ENCODE measurements at places on chromosomes 16 and 17. TPM values are rescaled to one million over a fixed set of nuclear protein-coding genes. Genes with fewer than 3 reads are reported as not detected.
A peak's percentile ranks its signal among the peaks of the same experiment; 100 is the strongest.

BRICD5 gene
- total RNA-seq: 15.2 TPM

GRCh38 chr17:31513731-31514427 lies 122.4 kb downstream of the RAB11FIP4 start:
- no peak for DNase-seq
- peak overlapping the region; percentile 78 for H3K27ac ChIP-seq
- H3K4me3 ChIP-seq: no peak overlapping the region
- H3K4me1 ChIP-seq: peaks cover 15% of the 10 kb centered on the region

DNA sequence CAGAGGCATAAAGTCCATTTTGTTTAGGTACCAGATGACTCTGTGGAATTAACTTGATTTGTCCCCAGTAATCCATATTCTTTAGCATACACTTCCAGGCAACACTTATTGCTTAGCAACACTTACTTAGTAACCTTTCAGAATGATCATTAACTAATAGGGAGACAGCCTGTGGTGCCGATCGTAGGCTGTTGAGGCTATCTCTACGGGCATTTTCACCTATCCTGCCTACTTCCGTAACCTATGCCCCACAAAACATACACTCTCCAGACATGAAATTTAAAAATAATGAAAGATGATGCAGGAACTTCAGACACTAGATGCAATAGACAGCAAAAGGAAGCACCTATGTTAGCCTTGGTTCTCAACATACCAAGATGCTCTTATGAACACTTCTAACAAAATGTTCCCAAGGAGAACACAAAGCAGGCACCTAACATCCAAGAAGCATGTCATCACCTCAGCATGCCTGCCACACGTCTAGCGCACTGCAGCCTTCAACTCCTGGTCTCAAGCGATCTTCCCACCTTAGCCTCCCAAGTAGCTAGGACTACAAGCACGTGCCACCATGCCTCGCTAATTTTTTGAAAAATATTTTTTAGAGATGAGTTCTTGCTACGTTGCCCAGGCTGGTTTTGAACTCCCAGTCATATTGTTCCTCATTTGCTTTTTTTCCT lies 34.5 kb downstream of the HLF start:
- no peaks in the 10 kb centered on the region for H3K36me3 ChIP-seq
- no peak for DNase-seq
- no peaks in the 10 kb centered on the region for H3K4me1 ChIP-seq

KRT15 gene
- 0.37 TPM for total RNA-seq

DNA sequence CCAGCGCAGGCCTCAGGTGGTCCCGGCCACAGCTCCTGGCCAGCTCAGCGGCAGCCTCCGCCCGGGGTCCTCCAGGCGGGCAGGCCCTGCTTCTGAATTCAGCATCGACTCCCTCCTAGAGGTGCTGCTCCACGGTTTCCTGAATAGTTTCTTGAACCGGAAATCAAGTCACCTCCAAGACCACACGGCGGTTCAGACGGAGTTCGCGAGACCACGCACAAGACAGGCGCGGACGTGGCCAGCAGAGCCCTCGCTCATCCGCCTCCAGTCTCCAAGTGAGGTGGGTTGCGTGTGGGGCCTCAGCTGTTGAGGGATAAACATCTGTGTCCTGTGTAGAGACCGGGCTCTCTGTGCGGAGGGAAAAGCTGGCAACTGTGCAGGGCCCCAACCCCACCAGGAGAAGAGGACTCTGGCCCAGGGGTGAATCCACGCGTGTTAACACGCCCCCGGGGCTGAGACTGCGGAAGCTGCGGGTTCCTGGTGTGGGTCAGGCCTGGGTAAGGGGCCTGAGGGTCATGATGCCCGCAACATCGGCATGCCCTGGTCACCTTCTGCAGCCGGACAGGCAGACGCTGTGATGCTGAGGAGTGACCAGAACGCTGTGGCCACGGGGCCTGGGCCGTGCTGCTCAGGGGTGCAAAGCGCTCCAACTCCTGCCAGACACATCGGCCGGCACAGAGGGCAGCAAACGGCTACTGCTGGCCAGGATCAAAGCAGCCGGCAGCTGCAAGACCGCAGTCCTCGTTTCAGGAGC lies 55.0 kb upstream of the METRNL start:
- H3K4me1 ChIP-seq: no peaks in the 10 kb centered on the region
- no peak overlapping the region for H3K4me3 ChIP-seq
- DNase-seq: no peak
- H3K27me3 ChIP-seq: no peaks in the 10 kb centered on the region

DNA sequence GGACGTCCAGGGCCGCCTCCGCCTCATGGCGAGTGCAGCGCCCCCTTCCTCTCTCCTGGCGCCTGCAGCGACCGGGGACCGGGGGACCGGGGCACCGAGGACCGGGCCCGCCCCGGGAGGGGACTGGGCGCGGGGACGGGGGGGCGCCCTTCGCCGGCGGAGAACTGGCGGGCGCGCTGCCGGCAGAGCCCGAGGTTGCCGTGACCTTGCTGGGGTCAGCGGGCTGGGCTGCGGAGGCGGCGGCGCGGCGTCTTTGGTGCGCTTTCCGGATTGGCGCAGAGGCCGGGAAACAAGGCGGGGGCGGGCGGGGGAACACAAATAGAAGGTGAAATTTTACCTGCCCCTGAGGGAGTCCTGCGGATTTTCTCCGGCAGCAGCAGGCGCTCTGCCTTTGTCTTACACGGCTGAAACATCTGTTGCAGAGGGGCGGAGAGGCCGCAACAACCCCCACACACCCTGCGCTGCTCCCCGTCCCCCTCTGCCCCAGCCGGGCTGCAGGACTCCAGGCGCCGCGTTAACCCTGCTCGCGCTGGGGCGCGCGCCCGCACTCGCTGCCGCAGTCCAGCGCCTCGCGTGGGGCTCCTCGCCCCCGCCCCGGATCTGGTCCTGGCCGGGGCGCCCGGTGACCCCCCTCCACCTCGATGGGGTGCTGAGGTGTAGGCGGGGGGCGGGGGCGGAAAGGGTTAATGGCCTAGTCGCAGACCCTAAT lies 53.5 kb downstream of the SREBF1 start:
- peak; percentile 79 for DNase-seq
- H3K27ac ChIP-seq: no peak overlapping the region
- no peaks in the 10 kb centered on the region for H3K36me3 ChIP-seq
- H3K27me3 ChIP-seq: peaks cover 27% of the 10 kb centered on the region
- H3K4me3 ChIP-seq: peak overlapping the region; percentile 78

DNA sequence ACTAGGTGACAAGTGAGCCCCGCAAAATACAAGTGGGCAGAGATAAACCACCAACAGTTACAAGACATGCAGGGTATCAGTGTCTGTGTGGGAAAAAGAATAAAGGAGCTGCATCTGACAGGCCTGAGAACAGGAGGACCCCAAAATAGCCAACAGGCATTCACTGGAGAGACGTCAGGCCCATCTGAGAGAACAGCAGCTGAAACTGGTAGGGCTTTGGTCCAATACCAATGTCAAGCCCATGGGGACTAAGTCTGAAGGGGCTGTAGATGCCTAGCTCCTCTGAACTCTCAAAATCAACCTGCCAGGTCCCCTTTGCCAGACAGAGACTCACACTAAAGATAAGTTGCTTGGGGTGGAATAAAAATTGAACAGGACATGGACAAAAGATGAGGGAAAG lies 30.5 kb upstream of the TANC2 start:
- no peaks in the 10 kb centered on the region for H3K27me3 ChIP-seq
- no peak overlapping the region for H3K4me3 ChIP-seq
- H3K27ac ChIP-seq: no peak overlapping the region
- peaks cover 3% of the 10 kb centered on the region for H3K4me1 ChIP-seq
- H3K36me3 ChIP-seq: peaks cover 4% of the 10 kb centered on the region

DNA sequence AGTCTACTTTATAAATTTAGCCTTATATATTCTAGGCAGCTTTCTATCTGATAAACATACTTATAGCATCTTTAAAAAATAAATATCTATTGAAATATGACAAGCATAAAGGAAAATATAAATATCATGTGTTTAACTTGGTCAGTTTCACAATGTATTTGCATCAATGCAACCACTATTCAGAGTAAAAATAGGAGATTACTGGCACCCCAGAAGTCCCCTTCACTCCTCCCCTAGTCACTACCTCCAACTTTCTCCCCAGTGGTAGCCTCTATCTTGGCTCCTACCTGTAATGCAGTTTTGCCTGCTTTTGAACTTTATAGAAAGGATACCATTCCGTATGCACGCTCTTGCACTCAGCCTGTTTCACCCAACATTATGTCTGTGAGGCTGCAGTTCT lies 3.2 kb upstream of the NOD2 start:
- H3K4me3 ChIP-seq: no peak overlapping the region
- H3K4me1 ChIP-seq: no peaks in the 10 kb centered on the region
- DNase-seq: no peak
- no peak overlapping the region for H3K27ac ChIP-seq

- peaks cover 11% of the 10 kb centered on the region for H3K36me3 ChIP-seq
- peaks cover 84% of the 10 kb centered on the region for H3K4me1 ChIP-seq
- peak overlapping the region; percentile 68 for H3K4me3 ChIP-seq
- H3K27ac ChIP-seq: peak overlapping the region; percentile 100
- DNase-seq: no peak
- H3K27me3 ChIP-seq: no peaks in the 10 kb centered on the region
Observed at GRCh38 chr17:79951361-79952264, 84.1 kb downstream of the TBC1D16 start.

HOXB13 gene
- 1.7 TPM for total RNA-seq

DNA sequence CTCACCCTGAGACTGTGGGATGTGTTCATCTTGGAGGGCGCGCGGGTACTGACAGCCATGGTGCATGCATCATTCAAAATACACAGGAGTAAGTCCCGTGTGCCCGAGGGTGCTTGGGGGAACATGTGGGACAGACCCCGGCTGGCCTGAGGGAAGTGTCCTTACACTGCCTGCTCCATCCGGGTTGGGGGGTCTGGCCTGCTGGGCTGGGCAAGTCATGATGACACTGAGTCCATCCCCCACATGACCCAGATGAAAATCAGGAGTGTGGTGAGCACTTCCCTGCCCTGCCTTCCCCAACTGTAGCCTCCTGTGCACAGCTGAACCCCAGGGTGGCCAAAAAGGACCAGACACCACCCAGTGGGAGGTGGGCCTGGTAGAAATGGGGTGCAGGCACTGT lies 10.8 kb downstream of the TBC1D26 start:
- no peaks in the 10 kb centered on the region for H3K36me3 ChIP-seq
- H3K4me1 ChIP-seq: peaks cover 3% of the 10 kb centered on the region
- no peak overlapping the region for H3K27ac ChIP-seq

DNA sequence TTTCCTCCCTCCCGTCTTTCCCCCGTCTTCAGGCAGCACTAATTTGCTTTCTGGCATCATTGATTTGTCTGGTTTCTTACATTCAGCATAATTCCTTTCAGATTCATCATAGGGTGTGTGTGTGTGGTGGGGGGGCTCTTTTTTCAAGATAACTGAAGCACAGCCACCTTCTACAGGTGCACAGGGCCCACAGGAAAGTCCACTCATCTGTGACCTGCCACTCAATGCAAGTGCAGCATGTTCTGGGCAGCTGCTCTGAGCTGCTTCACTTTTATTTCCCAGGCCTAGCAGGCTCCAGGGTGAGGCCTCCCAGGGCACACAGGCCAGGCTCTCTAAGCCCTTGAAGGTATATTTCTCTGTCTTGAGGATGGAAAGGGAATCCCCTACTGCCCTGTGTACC lies 35.2 kb upstream of the MYH10 start:
- DNase-seq: no peak
- H3K27me3 ChIP-seq: peaks cover 12% of the 10 kb centered on the region
- H3K4me3 ChIP-seq: no peak overlapping the region
- peaks cover 8% of the 10 kb centered on the region for H3K4me1 ChIP-seq
- H3K27ac ChIP-seq: no peak overlapping the region

VASN gene
- total RNA-seq: 9.1 TPM

- H3K4me3 ChIP-seq: no peak overlapping the region
- DNase-seq: no peak
- peaks cover 6% of the 10 kb centered on the region for H3K36me3 ChIP-seq
- peaks cover 56% of the 10 kb centered on the region for H3K4me1 ChIP-seq
Observed at GRCh38 chr16:65222536-65222935, 100.7 kb upstream of the CDH11 start.

DNA sequence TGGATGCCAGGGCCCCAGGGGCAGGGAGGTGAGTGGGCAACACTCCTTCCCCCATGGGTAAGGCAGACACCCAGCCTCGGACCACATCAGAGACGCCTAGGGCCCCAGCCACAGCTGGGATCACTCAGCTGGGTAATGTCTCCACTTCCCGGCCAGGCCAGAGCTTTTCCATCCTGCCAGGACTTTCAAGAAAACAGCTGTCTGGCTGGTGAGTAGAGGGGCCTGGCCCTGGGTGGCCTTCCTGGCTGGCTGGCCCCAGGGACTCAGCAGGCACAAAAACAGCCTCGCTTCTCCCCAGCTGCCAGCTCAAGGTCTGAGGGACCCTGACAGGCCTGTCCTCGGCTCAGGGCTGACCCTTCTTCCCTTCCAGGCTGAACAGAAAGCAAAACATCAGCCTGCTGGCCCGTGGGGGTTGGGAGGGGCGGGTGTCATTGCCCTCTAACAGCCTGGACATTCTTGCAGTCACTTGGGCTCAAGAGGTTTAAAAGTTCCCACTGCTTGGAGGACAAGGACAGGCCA lies 45.3 kb upstream of the JPH3 start:
- no peaks in the 10 kb centered on the region for H3K36me3 ChIP-seq
- no peaks in the 10 kb centered on the region for H3K4me1 ChIP-seq
- no peaks in the 10 kb centered on the region for H3K27me3 ChIP-seq
- H3K4me3 ChIP-seq: no peak overlapping the region

CCDC154 gene
- 1.2 TPM for total RNA-seq

MATCAP1 gene
- total RNA-seq: 40.8 TPM

GRCh38 chr16:81502396-81503070 lies 57.9 kb downstream of the CMIP start:
- no peaks in the 10 kb centered on the region for H3K36me3 ChIP-seq
- no peak for DNase-seq
- H3K27ac ChIP-seq: no peak overlapping the region
- H3K27me3 ChIP-seq: no peaks in the 10 kb centered on the region
- H3K4me1 ChIP-seq: peaks cover 45% of the 10 kb centered on the region
- no peak overlapping the region for H3K4me3 ChIP-seq

DNA sequence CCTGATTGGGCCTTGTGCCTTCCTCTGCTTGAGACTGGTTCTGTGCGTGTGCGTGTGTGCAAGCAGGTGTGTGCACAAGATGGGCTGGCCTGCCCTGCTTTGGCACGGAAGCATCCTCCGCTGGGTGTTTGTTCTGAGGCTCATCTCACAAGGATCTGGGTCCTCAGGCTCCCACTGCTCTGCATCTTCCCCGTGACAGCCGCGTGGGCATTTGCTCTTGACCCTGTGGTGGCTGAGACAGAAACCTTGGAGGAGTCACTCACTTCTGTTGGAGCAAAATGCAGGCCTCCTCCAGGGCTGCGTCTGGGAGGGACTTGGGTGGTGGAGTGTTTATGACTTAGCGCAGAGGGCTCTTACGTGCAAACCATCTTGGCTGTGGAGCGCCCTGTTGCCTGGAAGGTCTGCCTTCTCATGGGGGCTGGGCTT lies 119.2 kb downstream of the RPTOR start:
- H3K27me3 ChIP-seq: no peaks in the 10 kb centered on the region
- no peak overlapping the region for H3K4me3 ChIP-seq
- DNase-seq: no peak

KRT16 gene
- not detected for total RNA-seq

GRCh38 chr17:76446449-76447231 lies 6.3 kb downstream of the UBE2O start:
- no peaks in the 10 kb centered on the region for H3K27me3 ChIP-seq
- peak overlapping the region; percentile 50 for H3K4me3 ChIP-seq
- H3K36me3 ChIP-seq: no peaks in the 10 kb centered on the region
- no peak for DNase-seq
- peaks cover 94% of the 10 kb centered on the region for H3K4me1 ChIP-seq
- peak overlapping the region; percentile 86 for H3K27ac ChIP-seq

CLDN7 gene
- 131 TPM for total RNA-seq

GRCh38 chr17:55585629-55586028 lies 74.4 kb upstream of the SMIM36 start:
- H3K36me3 ChIP-seq: no peaks in the 10 kb centered on the region
- no peak overlapping the region for H3K27ac ChIP-seq
- H3K4me1 ChIP-seq: no peaks in the 10 kb centered on the region
- no peak for DNase-seq
- H3K4me3 ChIP-seq: no peak overlapping the region
